Renal cortical epithelial cell (primary cell): ENCODE measurements at places on chromosomes 2 and 18.

DNA sequence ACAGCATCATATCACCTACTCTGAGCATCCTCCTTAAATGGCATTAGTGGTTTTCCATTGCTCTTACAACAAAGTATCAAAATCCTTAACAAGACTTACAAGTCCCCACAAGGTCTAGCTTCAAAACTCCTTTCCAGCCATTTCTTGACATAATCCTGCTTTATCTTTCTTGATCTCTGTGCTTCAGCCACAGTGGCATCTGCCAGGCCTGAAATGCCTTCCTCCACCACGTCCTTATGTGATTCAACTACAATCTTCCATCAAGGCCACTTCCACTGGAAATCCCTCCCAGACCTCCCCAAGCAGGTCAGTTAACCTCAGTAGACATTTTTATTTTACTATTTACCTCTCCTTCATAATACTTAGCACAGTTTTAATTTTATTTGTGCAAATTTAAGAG, 83.8 kb upstream of the CCDC150 start:
- no peak for DNase-seq

DNA sequence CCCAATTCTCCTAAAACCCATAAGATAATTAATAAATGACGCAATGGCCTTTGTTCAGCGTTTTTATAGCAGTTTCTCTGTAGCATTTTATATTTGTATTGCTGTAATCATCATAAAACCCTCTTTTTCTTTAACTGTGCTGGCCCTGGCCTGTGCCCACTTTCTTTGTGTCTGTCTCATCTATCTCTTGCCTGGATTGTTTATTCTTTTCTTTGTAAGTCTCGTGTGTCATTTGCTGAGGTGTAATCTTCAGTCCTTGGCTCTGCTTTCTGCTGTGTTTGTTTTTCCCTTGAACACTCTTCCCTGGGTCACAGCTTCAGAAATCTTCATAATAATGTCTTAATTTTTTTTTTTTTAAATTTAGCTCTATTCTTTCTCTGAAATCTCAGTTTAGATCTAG, 525.8 kb upstream of the LINC00305 start:
- no peak for DNase-seq

DNA sequence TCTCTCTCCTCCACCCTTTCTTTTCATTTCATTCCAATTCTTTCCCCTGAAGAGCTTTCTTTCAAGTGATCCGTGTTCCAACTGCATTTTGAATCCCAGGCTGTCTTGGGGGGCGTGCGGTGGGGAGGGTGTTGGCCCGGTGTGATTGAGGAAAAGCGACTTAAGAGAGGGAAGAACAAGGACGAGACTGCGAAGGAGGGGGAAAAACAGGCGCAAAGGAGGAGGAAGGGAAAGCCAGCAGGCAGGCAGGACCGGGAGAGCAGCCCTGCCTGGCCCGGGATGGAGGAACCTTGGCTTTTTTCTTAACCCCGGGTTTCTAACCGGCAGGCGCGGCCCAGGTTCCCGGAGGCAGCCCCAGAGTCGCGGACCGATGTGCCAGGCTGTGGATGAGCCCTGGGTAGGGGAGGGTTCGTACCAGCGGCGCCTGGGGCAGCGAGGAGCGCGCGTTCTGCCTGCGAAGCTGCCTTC, 1.3 kb downstream of the ADCYAP1 start:
- no peak for DNase-seq

- DNase-seq: peak; percentile 55
Observed at GRCh38 chr2:10389573-10389972, 58.6 kb downstream of the ODC1 start.

DNA sequence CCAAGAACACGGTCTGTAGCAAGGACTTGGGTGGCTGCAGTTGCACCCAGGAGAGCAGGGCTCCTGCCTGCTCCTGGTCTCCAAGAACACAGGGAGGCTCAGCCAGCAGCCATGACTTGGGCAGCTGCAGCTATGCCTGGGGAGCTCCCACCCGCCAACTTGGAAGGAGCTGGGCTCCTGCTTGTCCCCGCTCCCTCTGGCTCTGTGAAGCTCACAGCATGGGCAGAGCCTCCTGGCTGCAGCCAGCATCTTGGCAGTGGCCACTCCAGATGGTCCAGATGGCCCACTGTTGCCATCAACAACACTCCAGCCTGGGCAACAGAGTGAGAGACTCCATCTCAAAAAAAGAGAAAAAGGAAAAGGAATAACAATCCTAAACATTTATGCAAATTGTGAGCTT, 5.2 kb downstream of the ZSCAN30 start:
- DNase-seq: no peak

- peak; percentile 77 for DNase-seq
Observed at GRCh38 chr2:40455661-40456060, 3.8 kb upstream of the SLC8A1 start.

DNA sequence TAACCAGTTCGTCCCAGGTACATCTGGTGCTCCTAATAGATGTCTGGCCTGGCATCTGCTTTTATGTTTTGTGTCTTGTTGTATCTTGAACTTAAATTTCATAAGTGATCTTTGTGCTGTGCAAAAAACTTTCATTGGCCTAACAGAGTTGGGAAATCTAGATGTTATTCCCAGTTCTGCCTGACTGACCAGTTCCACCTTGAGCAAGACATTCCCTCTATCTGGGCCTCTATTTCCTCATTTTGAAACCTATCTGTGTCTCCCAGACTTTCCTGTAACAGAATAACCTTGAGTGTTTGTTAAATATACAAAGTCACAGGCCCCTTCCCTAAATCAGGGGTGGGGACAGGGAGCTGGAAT, 90.5 kb upstream of the MSH2 start:
- DNase-seq: peak; percentile 62

DNA sequence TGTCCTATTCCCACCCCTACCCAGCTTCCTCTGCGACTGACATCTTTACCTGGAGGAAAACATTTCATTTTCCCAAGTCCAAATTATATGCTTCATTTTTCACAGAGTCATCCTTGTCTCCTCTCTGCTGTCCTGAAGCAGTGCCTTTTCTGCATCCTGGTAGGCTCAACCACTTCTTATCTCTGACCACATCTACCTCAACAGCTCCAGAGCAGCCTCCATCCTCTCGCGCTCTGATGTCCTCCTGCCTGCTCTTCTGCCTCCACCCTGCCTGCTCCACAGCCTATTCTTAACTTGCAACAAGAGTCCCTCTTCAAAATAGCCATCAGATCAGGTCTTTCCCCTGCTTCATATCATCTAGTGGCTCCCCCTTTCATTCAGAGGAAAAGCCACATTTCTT, 457.1 kb downstream of the PARD3B start:
- DNase-seq: no peak

- DNase-seq: no peak
Observed at GRCh38 chr2:158969715-158970240, 1.3 kb downstream of the TANC1 start.

DNA sequence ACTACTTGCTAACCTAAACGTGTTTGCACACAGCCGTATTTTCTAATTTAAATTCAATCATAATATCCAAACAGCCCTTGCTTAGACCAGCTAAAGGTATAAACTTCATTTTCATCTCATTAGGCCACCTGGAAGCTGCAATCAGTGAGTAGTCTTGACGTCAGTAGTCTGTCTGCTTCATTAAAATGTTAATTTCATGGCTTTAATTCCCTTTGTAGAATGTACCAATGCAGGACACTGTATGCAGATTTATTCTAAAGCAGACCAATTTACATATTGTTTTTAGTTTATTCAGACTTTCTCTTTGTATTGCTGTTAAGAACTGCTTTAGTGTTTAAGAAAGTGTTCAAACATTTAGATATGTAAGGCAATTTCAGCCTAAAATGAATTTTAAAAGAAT, 158.2 kb downstream of the LCLAT1 start:
- no peak for DNase-seq

GRCh38 chr2:38547791-38548190, 54.9 kb downstream of the HNRNPLL start:
- no peak for DNase-seq
